ENCODE measurements at places on chromosomes 11 and 22.

DNA sequence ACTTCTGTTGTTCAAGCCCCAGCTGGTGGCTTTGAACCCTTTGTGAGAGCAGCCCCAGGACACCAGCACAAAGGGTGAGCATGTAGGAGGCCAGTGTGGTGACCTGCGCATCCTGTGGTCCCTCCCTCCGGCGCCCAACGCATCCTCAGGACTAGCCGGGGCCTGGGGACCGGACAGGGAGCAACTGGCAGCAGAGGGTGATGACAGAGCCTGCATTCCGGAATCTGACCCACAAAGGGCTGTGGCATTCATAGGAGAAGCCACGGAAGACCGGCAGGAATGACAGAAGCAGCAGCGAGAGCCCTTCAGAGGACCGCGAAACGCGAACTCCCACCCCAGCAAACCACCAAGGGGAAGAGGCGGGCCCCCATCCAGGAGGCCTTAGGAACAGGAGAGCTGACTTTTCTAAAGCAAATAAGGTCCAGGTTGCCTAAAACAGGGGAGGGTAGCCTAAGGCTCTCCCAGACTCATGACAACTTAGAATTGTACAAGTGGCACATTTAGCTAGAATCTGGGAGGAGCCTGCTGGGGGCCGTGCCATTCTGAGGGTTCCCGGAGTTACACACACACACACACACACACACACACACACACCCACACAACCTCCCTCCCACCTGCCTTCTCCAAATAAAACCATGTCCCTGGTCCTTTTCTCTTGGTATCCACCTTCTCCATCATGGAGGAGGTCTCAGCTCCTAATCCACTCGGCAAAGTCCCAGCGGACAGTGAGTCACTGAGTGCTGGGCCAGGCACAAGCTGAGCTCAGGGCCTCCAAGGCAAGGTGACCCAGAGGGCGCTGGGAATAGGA, 232.7 kb downstream of the CTTN start:
- DNase-seq = no peak

GRCh38 chr22:30792456-30792855, 97.8 kb downstream of the OSBP2 start:
- DNase-seq = no peak

GRCh38 chr11:96162816-96163499, 180.0 kb downstream of the MAML2 start:
- DNase-seq = no peak

DNA sequence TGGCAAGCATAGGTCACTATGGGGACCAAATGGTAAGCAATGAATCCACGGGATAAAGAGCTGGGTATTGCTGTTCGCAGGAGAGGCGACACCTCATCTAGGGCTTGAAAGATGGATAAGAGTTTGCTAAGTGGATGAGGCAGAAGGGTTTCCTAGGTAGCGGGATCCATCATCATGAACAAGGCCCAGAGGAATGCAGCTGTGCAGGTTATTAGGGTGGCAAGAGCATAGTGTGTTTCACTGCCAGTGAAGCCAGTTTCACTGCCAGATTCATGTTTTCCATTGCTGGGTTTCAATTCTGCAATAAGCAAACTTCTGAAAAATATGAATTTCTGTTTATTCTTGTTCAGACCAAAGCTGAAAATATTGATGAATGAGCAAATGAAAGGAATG, 27.2 kb downstream of the WEE1 start:
- DNase-seq = no peak

DNA sequence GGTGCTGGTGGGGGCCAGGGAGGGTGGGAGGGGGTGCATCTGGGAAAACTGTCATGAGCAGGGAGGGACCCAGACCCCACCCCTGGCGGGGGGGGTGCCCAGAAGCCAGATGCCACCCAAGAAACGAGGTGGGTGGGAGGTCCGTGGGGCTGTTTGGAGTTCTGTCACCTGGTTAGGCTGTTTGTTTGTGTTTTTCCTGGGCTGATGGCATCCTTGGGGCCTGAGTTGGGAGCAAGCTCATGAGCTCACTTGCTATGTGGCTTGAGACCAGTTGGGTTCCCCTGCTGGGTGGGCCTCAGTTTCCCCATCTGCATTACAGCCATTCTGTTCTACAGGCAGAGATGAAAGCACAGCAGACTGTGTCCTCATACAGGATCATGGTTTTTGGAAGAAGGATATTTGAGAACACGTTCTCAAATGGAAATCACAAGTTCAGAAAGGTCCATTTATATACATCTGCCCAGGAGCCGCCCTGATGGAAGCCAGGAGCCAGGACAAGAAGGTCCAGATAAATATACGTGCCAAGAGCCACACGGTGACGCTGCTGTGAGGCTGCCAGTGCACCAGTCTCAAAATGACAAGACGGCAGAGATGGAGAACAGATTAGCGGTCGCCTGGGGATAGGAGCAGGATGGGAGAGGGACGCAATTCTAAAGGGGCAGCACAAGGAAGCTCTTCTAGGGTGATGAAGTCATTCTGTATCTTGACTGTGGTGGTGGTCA, 312.9 kb downstream of the MN1 start:
- no peak for DNase-seq

- no peak for DNase-seq
Measured at GRCh38 chr22:20245577-20246367, 22.3 kb downstream of the RTN4R start.

DNA sequence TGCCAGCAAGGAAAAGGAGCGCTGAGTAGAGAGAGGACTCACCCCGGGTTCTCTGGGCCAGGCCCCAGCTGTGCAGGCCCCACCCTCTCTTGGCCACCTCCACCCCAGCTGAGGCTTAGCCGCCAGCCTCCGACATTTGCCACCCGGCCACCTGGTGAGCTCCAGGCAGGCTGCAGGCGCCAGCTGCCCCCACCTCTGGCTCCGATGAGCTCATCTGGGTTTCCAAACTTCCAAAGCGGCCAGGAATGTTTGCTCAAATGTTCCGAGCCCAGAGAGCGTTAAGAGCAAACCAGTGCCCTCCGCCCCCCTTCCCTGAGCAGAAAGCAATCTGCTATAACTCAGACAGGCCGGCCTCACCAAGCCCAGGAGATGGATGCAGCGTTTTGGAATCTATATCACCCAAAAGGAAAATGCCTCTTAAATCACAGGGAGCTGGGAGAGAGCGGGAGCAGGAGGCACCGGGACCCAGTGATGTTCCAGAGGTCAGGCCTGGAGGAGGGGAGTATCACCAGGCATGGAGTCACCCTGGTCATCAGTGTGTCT, 9.1 kb upstream of the MN1 start:
- DNase-seq = no peak

DNA sequence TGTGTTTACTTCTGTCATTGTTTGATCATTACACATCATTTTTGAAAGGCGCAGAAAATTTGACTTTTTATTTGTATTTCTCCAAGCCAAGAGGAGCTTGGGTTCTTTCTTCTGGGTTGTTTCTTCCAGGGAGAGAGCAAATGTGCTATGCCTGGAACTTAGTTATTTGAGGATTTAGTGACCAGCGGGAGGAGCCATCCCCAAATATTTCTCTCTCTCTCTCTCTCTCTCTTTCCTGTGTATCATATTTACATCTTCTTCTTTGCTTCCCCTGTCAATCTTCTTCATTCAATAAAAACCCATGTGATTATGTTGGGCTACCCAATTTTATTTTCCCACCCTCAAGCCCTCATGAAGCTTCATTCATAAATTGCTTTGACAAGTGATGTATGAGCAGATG, 534.5 kb downstream of the LRRC4C start:
- DNase-seq = no peak

GRCh38 chr11:119993722-119994121, 144.2 kb downstream of the TRIM29 start:
- DNase-seq = no peak

Data from esophagus squamous epithelium (tissue), 5 donors.